Fibroblast of skin of right quadriceps (primary cell): ENCODE measurements at places on chromosomes 2 and 18.

DNA sequence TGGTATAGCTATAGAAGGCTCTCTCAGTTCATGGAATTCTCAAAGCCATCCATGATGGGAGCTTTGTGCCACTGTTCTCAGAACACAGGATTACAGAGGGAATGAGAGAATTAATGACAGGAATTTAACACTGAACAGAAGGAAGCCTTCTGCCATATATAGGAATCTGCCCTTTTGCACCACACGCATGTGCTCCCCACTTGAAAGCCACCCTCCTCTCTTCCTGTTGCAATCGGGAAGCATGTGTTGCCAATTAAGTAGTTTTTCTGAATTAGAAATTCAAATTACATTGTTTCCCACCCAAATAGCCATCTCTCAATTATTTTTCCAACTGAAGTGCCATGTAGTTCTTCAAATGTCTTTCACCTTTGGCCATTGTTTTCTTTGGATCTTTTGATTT is 71.3 kb downstream of the C1D start:
- DNase-seq = peak; percentile 52

DNA sequence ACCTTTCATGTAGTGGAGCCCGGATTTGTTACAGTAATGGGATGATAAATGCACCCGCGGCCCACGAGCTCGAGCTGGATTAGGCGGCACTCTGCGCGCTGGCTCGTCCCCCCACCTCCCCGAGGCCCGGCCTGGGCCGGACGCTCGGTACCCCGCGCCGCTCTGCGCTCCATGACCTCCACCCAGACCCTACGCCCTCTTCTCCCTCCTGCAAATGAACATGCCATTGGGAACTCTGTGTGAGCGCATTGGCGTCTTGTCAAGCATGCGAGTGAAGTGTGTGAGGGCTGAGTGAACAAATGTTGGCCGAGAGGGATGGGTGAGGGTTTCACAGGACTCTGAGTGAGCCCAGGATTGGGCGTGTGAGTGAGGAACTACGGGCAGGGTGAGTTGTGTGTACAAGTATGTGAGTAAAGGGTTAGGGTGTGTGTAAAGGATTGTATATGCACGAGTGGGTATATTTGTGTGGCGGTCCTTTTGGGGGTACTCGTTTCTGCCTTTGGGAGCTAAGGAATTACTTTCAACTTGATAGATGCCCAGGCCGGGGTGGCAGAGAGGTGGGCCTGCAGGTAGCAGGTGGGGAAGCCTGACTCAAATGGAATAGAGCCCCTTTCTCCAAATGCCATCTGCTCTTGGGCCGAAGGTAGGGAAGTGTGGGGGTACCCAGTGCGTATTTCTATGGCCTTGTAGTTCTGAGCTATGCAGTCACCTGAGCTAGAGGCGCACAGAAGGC is 2.9 kb upstream of the EN1 start:
- DNase-seq = no peak

DNA sequence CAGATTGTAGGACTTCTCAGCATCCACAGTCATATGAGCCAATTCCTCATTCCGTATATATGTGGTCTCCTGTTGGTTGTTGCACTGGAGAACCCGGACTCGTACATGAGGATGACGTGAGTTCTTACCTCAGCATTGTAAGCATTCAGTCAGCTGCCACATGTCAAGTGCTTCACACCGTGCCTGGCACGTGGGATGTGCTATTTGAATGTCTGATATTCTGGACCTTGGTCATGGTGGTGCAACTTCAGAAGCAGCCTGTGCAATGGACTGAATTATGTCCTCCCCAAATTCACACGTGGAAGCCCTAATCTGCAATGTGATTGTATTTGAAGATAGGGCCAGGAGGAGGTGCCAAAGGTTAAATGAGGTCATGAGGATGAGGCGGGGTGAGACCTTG is 32.1 kb downstream of the PTGR3 start:
- no peak for DNase-seq

- no peak for DNase-seq
Observed at GRCh38 chr2:144629935-144630334, 110.0 kb upstream of the ZEB2 start.

DNA sequence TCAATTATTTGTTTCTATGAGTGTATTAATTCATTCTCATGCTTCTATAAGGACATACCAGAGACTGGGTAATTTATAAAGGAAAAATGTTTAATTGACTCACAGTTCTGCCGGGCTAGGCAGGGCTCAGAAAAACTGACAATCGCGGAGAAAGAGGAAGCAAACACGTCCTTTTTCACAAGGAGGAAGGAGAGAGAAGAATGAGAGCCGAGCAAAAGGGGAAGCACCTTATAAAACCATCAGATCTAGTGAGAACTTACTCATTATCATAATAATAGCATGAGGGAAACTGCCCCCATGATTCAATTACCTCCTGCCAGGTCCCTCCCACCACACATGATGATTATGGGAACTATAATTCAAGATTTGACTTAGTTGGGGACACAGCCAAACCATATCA is 294.0 kb downstream of the DSC3 start:
- DNase-seq = no peak

- peak; percentile 84 for DNase-seq
Observed at GRCh38 chr2:189163889-189164288, 15.7 kb downstream of the COL5A2 start.

- no peak for DNase-seq
Observed at GRCh38 chr2:20615466-20616241, 35.2 kb downstream of the HS1BP3 start.
